ENCODE measurements at places on chromosomes 4 and X. TPM values are rescaled to one million over a fixed set of nuclear protein-coding genes. Genes with fewer than 3 reads are reported as not detected.
A peak's percentile ranks its signal among the peaks of the same experiment; 100 is the strongest.

- H3K36me3 ChIP-seq = no peaks in the 10 kb centered on the region
- no peak overlapping the region for H3K27ac ChIP-seq
- H3K4me1 ChIP-seq = peaks cover 36% of the 10 kb centered on the region
- DNase-seq = no peak
- H3K27me3 ChIP-seq = no peaks in the 10 kb centered on the region
Measured at GRCh38 chr4:39029752-39030694, 2.2 kb downstream of the TMEM156 start.

- H3K27ac ChIP-seq = no peak overlapping the region
- H3K36me3 ChIP-seq = no peaks in the 10 kb centered on the region
- H3K27me3 ChIP-seq = no peaks in the 10 kb centered on the region
- DNase-seq = no peak
Measured at GRCh38 chr4:91904556-91904955, 399.2 kb upstream of the GRID2 start.

DNA sequence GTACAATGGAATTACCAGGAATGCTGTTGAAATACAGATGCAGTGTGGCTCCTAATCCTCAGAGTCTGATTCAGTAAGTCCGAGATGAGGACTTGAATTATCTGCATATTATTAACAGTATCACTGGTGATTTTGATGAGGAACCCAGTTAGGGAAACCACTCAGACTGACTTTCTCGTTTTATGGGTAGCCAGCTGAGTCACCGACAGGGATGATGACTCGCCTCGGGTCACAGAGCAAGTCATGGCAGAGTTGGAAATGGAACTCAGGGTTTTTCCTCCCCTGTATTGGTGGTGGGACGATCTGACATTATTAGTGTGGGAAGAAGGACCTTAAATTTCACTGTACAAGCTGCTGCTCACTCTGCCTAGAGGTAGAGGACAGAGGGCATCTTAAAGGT is 51.3 kb downstream of the RTL9 start:
- H3K4me1 ChIP-seq = peaks cover 72% of the 10 kb centered on the region
- peak overlapping the region; percentile 80 for H3K27ac ChIP-seq
- H3K4me3 ChIP-seq = no peak overlapping the region
- no peaks in the 10 kb centered on the region for H3K36me3 ChIP-seq

Gene CCDC149
- 10.6 TPM for total RNA-seq

Gene TLR1
- total RNA-seq = not detected

Gene GAGE2A
- total RNA-seq = not detected

All from HFFc6 (cell line).